Epithelial cell of esophagus (primary cell): ENCODE measurements at places on chromosomes 16 and 17.

- no peak for DNase-seq
Observed at GRCh38 chr16:83939266-83939855, 13.7 kb upstream of the OSGIN1 start.

- DNase-seq, result peak; percentile 98
Observed at GRCh38 chr17:7579001-7579833, at the start of gene CD68. CD68 (plus strand) TSS chr17:7579638; CDS start chr17:7579678, 40 bp downstream.

GRCh38 chr16:11139326-11140097, 116.5 kb downstream of the SOCS1 start:
- no peak for DNase-seq

DNA sequence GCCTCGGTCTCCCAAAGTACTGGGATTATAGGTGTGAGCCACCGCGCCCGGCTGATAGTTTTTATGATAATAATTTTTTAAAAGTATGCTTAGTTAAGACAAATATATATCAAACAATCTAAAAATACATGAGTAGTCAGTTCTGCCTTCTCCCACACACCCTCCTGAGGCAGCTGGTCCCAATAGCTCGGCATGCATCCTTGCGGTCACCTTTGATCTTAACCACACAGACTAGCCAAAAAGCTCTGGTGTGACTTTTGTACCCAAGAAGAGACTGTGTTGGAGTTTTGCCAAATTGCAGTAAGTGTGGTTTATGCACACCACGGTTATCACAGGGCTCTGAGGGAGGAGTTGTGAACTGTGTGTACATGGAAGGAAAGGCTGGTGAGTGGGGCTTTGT, 25.6 kb downstream of the ATP6V0A1 start:
- DNase-seq, result no peak

GRCh38 chr17:14582996-14583395, 282.1 kb downstream of the HS3ST3B1 start:
- no peak for DNase-seq
